Panc1 (cell line): ENCODE measurements at places on chromosomes 3 and 15. TPM values are rescaled to one million over a fixed set of nuclear protein-coding genes. Genes with fewer than 3 reads are reported as not detected.

GRCh38 chr3:121817753-121818152 is 17.1 kb downstream of the IQCB1 start:
- H3K4me1 ChIP-seq: no peaks in the 10 kb centered on the region
- no peak overlapping the region for H3K27ac ChIP-seq

GRCh38 chr3:38549082-38549481 is 52.9 kb downstream of the EXOG start:
- H3K27me3 ChIP-seq: no peaks in the 10 kb centered on the region
- H3K36me3 ChIP-seq: no peaks in the 10 kb centered on the region
- no peak for DNase-seq
- no peak overlapping the region for H3K4me3 ChIP-seq
- H3K27ac ChIP-seq: no peak overlapping the region

The WWTR1 gene
- total RNA-seq: 298 TPM

The DOCK3 gene
- total RNA-seq: 0.21 TPM

GRCh38 chr3:130576375-130577266 is 59.6 kb downstream of the COL6A6 start:
- no peak for DNase-seq
- no peaks in the 10 kb centered on the region for H3K36me3 ChIP-seq
- H3K4me3 ChIP-seq: no peak overlapping the region

GRCh38 chr3:52228751-52229291 is 3.4 kb upstream of the TLR9 start:
- no peaks in the 10 kb centered on the region for H3K4me1 ChIP-seq
- H3K27ac ChIP-seq: no peak overlapping the region
- no peak overlapping the region for H3K4me3 ChIP-seq
- no peak for DNase-seq
- H3K36me3 ChIP-seq: no peaks in the 10 kb centered on the region

DNA sequence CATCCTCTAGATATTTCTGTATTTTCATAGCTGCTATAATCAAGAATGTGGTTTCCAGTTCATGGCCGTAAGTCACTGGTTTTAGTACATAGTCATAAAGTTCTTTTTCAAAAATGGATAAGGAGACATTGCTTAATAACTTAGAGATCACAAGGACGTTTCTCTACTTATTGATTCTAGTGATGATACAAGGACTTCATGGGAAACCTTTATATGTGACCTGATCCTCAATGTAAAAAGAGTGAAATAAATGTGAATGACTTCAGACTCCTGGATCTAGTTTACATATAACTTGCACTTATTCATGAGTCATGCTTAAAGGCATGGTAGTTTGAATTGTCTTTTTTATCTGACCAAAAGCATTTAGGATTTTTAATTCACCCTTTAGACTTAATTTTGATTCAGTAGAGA is 35.2 kb downstream of the TSC22D2 start:
- H3K36me3 ChIP-seq: peaks cover 11% of the 10 kb centered on the region; the same call in 1 of the 2 replicates
- H3K4me3 ChIP-seq: no peak overlapping the region
- peaks cover 43% of the 10 kb centered on the region for H3K4me1 ChIP-seq
- no peaks in the 10 kb centered on the region for H3K27me3 ChIP-seq

- no peak for DNase-seq
- no peak overlapping the region for H3K27ac ChIP-seq
- no peaks in the 10 kb centered on the region for H3K27me3 ChIP-seq
- H3K4me1 ChIP-seq: no peaks in the 10 kb centered on the region
- H3K36me3 ChIP-seq: no peaks in the 10 kb centered on the region
Measured at GRCh38 chr3:175129126-175129525, 270.0 kb downstream of the NAALADL2 start.

The BTLA gene
- not detected for total RNA-seq

The CNBP gene
- total RNA-seq: 355 TPM
